Chondrocyte (in vitro differentiated cells): ENCODE measurements at places on chromosomes 7 and 10. TPM values are rescaled to one million over a fixed set of nuclear protein-coding genes. Genes with fewer than 3 reads are reported as not detected.

STEAP1 gene
- total RNA-seq = 0.22 to 0.31 TPM (median 0.28 TPM) in 3 replicates

ASL gene
- total RNA-seq = 24.0 to 26.1 TPM (median 25.5 TPM) in 3 replicates

TAS2R4 gene
- 0.28 to 1.3 TPM (median 0.35 TPM) in 3 replicates for total RNA-seq

HOXA9 gene
- not detected in 3 replicates for total RNA-seq

ZNF727 gene
- not detected in 3 replicates for total RNA-seq

CYP17A1 gene
- not detected in 3 replicates for total RNA-seq

CLIP2 gene
- 27.0 to 33.0 TPM (median 32.6 TPM) in 3 replicates for total RNA-seq

AZGP1 gene
- total RNA-seq = not detected in 3 replicates

FAM131B gene
- total RNA-seq = 3.0 to 4.0 TPM (median 3.1 TPM) in 3 replicates

DNA sequence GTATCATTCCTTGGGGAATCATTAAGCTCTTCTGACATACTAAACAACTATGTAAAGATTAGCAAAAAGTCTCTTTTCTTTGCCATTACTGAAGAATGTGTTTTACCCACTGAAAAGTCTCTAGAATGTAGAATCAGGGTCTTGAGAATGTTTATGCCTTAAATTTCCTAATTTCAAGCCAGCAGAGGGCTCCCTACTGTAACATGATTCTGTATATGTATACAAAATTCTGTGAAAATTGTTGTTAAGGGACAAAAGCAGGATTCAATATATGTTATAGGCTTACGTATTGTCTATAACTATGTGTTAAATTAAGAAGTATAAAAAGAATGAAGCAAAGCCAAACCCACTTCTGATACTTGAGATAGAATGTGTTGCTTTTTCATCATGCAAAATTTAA, 296.9 kb upstream of the DGKB start:
- H3K4me1 ChIP-seq = peaks cover 17% of the 10 kb centered on the region
- no peak for DNase-seq
- H3K36me3 ChIP-seq = no peaks in the 10 kb centered on the region

DNA sequence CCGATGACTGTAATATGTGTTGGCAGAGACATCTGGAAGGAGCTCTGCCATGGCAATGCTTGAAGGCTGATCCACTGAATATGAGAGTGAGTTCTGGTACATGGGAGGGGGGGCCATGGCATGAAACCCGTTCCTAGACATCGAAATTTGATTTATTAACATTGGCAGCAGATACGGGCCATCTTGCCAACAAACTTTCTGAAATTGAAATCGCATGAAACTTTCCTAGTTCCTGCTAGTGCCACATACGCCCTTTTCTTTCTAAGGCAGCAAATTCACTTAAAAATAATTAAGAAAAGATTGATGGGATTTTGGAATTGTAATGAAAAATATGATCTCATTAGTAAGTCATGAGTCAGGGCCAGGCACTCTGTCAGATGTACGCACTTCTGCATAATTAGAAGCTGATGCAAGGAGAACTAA, 91.8 kb upstream of the KMT2C start:
- no peak overlapping the region for H3K27ac ChIP-seq
- H3K36me3 ChIP-seq = no peaks in the 10 kb centered on the region
- H3K27me3 ChIP-seq = peaks cover 10% of the 10 kb centered on the region
- no peak for DNase-seq
- no peak overlapping the region for H3K4me3 ChIP-seq
- H3K4me1 ChIP-seq = peaks cover 3% of the 10 kb centered on the region

DNA sequence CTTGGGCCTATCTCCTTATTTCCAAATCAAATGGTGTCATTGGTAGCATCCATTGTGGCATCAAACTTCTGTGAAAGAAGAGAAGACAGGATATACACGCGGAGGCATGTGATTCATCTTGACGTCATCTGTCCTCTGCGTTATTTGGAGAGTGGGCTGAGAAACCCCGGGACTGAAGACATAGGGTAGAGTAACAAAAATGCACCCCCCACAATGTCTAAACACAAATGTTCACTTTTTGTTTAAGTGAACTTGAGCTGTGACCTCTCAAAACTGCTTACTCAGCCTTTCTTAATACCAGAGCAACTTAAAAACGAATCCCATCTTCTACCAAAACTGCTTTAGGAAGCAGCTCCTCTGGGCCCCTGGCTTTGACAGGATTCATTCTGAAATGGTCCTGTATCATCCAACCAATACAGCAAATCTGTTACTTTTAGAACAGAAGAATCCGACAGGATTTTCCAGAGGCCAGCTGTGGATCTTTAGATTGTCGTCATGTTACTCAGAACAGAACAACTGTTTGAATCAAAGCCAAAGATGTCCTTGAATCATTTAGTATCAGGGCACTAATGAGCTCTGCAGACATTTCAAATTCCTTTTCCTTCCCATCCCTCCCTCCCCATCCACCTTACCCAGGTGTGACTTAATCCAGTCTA, 438.1 kb downstream of the SUGCT start:
- H3K4me3 ChIP-seq = no peak overlapping the region
- no peaks in the 10 kb centered on the region for H3K27me3 ChIP-seq
- no peak for DNase-seq
- peaks cover 62% of the 10 kb centered on the region for H3K4me1 ChIP-seq

- H3K4me3 ChIP-seq = no peak overlapping the region
- no peak overlapping the region for H3K27ac ChIP-seq
- H3K36me3 ChIP-seq = no peaks in the 10 kb centered on the region
- DNase-seq = no peak
- H3K4me1 ChIP-seq = no peaks in the 10 kb centered on the region
These were observed 48.5 kb downstream of the MALRD1 start for GRCh38 chr10:19097151-19097550.

GRCh38 chr10:115879372-115880089, 393.5 kb downstream of the GFRA1 start:
- no peak overlapping the region for H3K4me3 ChIP-seq
- peaks cover 1% of the 10 kb centered on the region for H3K36me3 ChIP-seq

DNA sequence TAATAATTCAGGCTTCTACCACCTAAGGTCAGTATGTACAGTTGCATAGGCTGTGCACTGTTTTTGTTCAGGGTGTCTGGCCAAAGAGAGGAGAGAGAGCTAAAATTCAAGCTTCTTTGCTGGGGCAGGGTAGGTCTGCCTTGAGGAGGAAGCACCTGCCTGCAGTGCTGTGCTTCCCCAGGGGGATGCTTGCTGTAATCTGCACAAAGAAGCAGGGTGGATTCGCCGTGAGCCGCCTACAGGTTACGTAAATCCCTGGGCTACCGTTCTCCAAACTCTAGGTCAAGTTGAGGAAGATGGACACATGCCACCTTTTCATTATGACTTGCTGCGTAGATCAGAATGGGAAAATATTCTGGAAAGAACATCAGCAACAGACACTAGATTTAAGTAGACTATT, 543.3 kb downstream of the TNS3 start:
- DNase-seq = no peak
- no peaks in the 10 kb centered on the region for H3K27me3 ChIP-seq
- no peaks in the 10 kb centered on the region for H3K36me3 ChIP-seq
- peaks cover 31% of the 10 kb centered on the region for H3K4me1 ChIP-seq
- H3K27ac ChIP-seq = no peak overlapping the region

DNA sequence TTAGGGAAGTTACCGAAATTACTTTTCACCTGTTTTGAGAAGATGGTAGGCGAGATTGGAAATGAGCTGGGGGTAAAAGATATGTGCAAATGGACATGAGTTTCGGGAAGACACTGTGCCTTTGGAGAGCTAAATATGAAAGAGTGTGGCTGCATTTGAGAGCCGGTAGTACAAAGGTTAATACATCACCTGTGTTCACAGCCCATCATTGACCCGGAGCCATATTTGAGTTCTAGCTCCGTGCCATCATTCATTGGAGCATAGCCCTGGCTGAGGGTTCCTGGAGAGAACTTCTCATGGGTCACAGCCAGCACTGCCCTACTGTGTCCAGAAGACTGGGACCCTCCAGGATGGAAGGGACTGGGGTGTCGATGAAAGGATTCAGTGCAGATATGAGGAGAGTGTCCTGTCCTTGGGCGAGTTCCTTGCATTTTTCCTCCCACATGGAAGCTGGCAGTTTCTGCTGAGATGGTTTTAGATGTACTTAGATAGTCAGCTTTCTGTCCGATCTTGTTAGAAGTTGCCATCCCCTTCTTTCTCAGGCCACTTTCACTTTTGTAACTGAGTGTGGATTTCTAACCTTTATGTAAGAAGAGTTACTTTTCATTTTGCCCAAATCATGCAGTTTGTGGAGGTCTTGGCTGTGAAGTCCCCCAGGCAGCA, 138.8 kb downstream of the JCAD start:
- DNase-seq = no peak
- peaks cover 49% of the 10 kb centered on the region for H3K4me1 ChIP-seq
- H3K4me3 ChIP-seq = no peak overlapping the region
- no peaks in the 10 kb centered on the region for H3K36me3 ChIP-seq

DNA sequence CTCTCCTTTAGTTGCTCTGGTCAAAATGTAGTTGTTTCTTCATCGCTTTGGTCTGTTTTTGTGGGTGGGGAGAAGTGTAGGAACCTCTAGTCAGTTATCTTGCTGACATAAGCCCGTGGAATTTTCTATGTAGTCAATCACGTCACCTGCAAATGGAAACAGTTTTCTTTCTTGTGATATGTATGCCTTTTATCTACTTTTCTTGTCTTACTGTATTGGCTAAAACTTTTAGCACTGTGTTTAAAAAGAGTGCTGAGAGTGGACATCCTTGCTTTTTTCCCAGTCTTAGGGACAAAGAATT, 42.3 kb downstream of the AKR1E2 start:
- no peak overlapping the region for H3K27ac ChIP-seq
- H3K4me3 ChIP-seq = no peak overlapping the region
- H3K36me3 ChIP-seq = no peaks in the 10 kb centered on the region
- DNase-seq = no peak
- no peaks in the 10 kb centered on the region for H3K4me1 ChIP-seq
- peaks cover 12% of the 10 kb centered on the region for H3K27me3 ChIP-seq

- H3K4me3 ChIP-seq = no peak overlapping the region
- no peak overlapping the region for H3K27ac ChIP-seq
- no peaks in the 10 kb centered on the region for H3K27me3 ChIP-seq
These were observed 6.3 kb upstream of the XPNPEP1 start for GRCh38 chr10:109929501-109930219.

- H3K4me1 ChIP-seq = no peaks in the 10 kb centered on the region
- no peaks in the 10 kb centered on the region for H3K27me3 ChIP-seq
- DNase-seq = no peak
- H3K27ac ChIP-seq = no peak overlapping the region
- peaks cover 37% of the 10 kb centered on the region for H3K36me3 ChIP-seq
These were observed 18.7 kb downstream of the EDRF1 start for GRCh38 chr10:125738206-125738605.

DNA sequence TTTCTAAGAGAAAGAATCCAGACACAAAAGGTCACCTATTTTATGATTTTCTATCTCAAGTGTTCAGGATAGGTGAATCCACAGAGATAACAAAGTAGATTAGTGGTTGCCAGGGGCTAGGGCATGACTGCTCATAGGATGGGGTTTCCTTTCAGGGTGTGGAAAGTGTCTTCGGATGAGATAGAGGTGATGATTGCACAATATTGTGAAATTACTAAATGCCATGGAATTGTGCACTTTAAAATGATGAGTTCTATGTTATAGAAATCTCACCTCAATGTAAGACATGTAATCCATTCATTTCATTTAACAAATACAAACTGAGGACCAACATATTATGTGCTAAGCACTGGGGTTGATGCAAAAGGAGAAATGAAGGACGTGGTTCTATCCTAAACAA, 76.4 kb upstream of the GALNT17 start:
- no peak overlapping the region for H3K4me3 ChIP-seq
- peaks cover 1% of the 10 kb centered on the region for H3K36me3 ChIP-seq
- no peak for DNase-seq
- no peak overlapping the region for H3K27ac ChIP-seq

DNA sequence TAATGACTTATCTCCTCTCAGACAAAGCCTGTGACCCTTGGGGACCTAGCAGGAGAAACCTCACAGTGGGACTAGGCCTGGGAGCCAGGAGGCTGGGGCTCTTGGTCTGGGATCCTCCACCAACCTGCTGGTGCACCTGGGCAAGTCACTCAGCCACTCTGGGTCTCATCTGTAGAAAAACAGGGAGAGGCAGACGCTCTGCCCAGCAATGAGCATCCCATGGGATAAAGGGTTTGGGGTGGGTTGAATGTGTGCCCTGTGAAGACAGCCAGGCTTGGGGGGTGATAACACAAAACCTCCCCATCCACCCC, 81.6 kb downstream of the ZMIZ1 start:
- H3K4me3 ChIP-seq = peak overlapping the region; percentile 38
- H3K4me1 ChIP-seq = peaks cover 81% of the 10 kb centered on the region
- no peaks in the 10 kb centered on the region for H3K27me3 ChIP-seq
- peaks cover 1% of the 10 kb centered on the region for H3K36me3 ChIP-seq

DNA sequence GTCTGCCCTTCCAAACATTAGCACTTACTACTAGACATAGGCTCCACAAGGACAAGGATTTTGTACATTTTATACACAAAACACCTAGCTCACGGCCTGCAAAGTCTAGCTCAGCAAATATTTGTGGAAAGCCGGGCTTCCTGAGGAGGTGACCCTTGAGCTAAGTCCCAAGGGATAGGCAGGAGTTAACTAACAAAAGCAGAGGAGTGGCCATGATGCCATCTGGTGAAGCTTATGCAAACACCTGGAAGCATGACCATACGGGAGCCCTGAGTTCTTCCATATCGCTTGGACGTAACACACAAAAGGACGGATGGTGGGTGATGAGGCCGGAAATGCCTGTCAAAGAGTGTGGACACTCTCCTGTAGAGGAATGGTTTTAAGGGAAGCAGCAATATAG, 25.9 kb upstream of the YAE1 start:
- H3K4me1 ChIP-seq = no peaks in the 10 kb centered on the region
- no peaks in the 10 kb centered on the region for H3K36me3 ChIP-seq
- H3K27me3 ChIP-seq = peaks cover 20% of the 10 kb centered on the region
- no peak overlapping the region for H3K27ac ChIP-seq
- no peak overlapping the region for H3K4me3 ChIP-seq

- no peaks in the 10 kb centered on the region for H3K4me1 ChIP-seq
- no peaks in the 10 kb centered on the region for H3K36me3 ChIP-seq
- no peak overlapping the region for H3K4me3 ChIP-seq
- no peak for DNase-seq
These were observed 7.7 kb upstream of the ABCB1 start for GRCh38 chr7:87608431-87608830.

GRCh38 chr10:119132521-119133345, 28.8 kb downstream of the DENND10 start:
- H3K4me3 ChIP-seq = no peak overlapping the region
- peak overlapping the region; percentile 39 for H3K27ac ChIP-seq
- H3K36me3 ChIP-seq = peaks cover 38% of the 10 kb centered on the region
- peaks cover 22% of the 10 kb centered on the region for H3K4me1 ChIP-seq

DNA sequence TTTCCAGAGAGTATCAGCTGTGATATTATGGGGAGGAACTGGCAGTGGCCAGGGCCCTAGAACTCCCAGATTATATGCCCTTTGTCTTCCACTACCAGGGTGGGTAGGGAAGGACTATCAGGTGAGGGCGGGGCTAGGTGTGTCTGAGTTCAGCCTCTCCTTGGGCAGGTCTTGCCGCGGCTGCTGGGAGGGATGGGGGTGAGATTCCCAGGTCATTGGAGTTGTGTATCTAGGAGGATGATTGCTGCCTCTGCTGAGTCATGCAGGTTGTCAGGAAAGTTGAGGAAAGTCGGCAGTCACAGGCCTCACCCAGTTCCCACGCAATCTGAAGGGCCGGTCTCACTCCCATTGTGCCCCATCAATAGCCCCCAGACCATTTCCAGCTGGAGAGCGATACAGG, 185.2 kb downstream of the DKK1 start:
- no peaks in the 10 kb centered on the region for H3K4me1 ChIP-seq
- DNase-seq = no peak
- peaks cover 2% of the 10 kb centered on the region for H3K36me3 ChIP-seq
- H3K27ac ChIP-seq = no peak overlapping the region
- no peaks in the 10 kb centered on the region for H3K27me3 ChIP-seq

- no peaks in the 10 kb centered on the region for H3K36me3 ChIP-seq
- no peak overlapping the region for H3K27ac ChIP-seq
- H3K4me3 ChIP-seq = no peak overlapping the region
- no peaks in the 10 kb centered on the region for H3K4me1 ChIP-seq
- no peak for DNase-seq
- no peaks in the 10 kb centered on the region for H3K27me3 ChIP-seq
These were observed 552.1 kb downstream of the SORCS1 start for GRCh38 chr10:106612381-106612780.
